Stimulated activated CD4-positive, alpha-beta T cell treated with anti-CD3 and anti-CD28 coated beads, Interleukin-15, amount 100 ng/mL, for 24 hours (primary cell): ENCODE measurements at places on chromosomes 2 and 18.
A peak's percentile ranks its signal among the peaks of the same experiment; 100 is the strongest.

GRCh38 chr2:149739171-149739882, 151.8 kb upstream of the MMADHC start:
- DNase-seq, result no peak

DNA sequence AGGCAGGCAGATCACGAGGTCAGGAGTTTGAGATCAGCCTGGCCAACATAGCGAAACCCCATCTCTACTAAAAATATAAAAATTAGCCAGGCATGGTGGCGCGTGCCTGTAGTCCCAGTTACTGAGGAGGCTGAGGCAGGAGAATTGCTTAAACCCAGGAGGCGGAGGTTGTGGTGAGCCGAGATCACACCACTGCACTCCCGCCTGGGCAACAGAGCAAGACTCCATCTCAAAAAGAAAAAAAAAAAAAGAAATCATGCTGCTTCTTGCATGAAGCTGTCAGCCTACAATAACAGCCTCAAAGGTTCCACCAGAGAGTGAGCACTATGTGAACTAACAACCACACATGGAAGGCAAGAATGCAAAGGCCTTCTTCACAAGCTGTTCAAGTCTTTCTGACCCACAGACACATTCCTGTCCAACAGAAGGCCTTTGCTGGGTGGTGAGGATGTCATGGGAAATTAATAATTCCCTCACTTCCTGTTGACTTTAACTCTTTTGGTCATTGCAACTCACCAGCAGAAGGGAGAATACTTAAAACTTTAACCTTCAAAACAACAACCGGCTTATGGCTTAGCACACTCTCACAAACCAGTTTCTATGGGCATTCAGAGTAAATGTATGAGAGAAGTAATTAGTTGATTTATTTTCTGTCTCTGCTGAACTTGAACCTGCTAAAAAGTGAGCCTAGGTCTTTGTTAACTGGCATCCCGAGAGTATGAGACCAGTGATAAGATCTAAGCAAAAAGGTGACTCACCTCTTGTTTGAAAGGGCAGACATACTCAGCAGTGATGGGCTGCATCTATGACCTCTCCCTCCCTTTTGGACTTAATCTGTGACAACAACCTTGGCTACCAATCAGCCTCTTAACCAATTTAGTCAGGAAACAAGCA, 11.8 kb downstream of the PLEKHM3 start:
- DNase-seq, result no peak

- no peak for DNase-seq
These were observed at the start of gene SULT1C3 for GRCh38 chr2:108239786-108240185. SULT1C3 (plus strand) TSS chr2:108239968; CDS start chr2:108247195, 7,227 bp downstream.

DNA sequence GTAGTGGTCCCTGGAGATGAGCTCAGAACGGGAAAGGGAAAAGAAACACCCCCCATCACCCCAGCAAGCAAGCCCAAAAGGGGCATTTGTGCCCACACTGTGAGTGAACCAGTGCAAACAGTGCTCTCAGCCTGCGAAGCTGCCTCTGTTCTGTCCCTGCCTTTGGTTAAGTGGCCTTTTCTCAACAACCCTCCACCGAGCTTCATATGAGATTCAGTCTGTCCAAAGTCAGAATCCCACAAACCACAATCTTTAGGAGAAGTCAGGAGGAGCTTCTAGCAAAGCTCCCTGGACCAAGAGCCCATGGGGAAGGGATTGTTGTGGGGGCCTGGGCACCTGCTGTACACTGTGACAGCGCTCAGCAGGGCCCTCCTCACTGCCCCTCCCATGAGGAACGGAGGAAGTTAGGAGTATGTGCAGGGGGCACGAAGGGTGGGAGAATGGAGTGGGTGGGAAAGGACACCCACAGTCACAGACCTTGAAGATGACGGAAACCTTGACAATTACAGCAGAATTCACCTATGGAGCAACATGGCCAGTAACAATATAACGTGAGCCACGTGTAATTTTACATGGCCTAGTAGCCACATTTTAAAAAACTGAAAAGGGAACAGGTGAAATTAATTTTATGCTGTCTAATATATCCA, 119.5 kb downstream of the SMAD7 start:
- no peak for DNase-seq

- DNase-seq, result no peak
These were observed 36.4 kb upstream of the PCBP1 start for GRCh38 chr2:70050631-70051425.

DNA sequence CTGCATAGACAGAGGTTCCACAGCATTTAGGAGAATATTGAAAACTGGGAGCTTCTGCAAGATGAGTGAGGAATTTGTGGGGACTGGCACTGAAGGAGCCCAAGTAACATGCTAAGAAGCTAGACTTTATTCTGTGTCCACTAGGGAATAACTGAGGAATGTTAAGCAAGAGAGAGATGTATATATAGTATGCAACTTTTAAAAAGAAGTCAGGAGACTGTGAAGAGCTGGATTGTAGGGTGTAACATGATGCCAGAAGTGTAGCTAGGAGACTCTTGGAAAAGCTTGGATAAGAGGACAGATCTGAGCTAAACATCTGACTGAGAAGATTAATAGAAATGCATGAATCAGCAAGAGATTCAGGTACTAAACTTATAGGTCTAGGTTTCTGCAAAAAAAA, 270.6 kb upstream of the MMADHC start:
- no peak for DNase-seq

- DNase-seq, result no peak
These were observed 659.0 kb upstream of the CDH7 start for GRCh38 chr18:65091744-65092329.

- no peak for DNase-seq
These were observed 88.7 kb downstream of the ACVR1 start for GRCh38 chr2:157787364-157787938.

GRCh38 chr2:19819097-19820065, 82.4 kb downstream of the TTC32 start:
- DNase-seq, result no peak

- no peak for DNase-seq
These were observed 40.2 kb downstream of the ONECUT2 start for GRCh38 chr18:57475408-57475807.

DNA sequence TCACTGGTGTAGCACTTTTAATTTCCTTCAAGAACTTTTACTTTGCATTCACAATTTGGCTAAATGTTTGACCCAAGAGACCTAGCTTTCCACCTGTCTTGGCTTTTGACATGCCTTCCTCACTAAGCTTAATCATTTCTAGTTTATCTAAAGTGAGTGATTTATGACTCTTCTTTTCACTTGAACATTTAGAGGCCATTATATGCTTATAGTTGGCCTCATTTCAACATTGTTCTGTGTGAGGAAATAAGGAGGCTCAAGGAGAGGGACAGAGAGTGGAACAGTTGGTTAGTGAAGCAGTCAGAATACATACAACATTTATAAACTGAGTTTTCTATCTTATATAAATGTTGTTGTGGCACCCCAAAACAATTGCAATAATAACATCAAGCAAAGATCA, 489.3 kb upstream of the CDH2 start:
- no peak for DNase-seq

DNA sequence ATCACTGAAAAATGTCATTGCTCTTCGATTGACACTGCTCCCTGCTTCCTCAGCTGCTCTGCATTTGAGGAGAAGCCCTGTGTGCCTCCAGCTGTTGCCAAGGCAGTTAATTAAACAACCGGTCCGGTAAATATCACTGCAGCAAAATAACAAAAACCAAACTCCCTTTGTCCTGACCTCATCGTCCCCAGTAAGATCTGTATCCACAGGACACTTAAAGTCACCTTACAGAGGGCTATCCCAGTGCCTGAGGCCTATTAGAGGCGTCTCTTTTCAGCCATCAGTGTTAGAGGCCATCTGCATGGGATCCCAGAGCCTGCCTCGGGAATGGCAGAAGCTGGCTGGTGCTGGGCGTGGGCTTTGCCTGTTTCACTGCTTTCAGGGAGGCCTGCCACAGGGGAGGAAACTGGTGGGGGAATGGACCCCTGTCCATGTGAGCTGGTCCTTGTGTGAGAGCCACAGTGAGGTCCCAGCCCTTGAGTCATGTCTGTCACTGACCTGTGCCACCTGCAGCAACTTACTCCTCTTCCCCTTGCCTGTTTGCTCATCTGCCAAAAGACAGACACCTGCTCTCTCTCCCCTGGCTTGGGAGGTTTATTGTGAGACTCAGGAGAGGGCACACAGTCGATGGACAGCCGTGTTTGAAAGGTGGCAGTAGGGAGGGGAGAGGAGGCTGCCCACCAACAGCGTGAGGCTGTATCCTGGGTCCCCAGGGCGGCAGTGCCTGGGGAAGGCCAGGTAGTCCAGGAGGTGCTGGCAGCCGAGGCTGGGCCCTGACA, 117.7 kb upstream of the MCFD2 start:
- no peak for DNase-seq

DNA sequence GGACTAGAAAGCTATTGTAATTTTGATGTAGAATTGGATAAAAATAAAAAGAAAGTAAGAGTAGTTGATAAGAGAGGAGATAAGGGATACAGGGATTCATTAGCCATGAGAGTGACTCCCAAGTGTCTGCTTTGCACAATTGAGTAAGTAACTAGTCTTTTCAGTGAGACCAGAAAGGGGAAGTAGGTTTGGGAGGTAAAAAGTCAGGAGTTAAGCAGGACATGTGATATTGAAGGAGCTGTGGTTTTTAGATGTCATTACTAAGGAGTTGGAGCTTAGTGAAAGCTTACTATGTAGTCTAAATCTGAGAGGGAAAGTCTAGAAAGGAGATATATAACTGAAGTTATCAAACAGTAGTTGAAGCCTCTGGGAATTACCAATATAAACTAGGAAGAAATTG, 93.4 kb downstream of the SLC5A7 start:
- no peak for DNase-seq

GRCh38 chr2:242032780-242033656, 163.5 kb downstream of the RTP5 start:
- DNase-seq, result no peak

- DNase-seq, result peak; percentile 36
These were observed 143.3 kb downstream of the HDAC4 start for GRCh38 chr2:239257511-239257937.

DNA sequence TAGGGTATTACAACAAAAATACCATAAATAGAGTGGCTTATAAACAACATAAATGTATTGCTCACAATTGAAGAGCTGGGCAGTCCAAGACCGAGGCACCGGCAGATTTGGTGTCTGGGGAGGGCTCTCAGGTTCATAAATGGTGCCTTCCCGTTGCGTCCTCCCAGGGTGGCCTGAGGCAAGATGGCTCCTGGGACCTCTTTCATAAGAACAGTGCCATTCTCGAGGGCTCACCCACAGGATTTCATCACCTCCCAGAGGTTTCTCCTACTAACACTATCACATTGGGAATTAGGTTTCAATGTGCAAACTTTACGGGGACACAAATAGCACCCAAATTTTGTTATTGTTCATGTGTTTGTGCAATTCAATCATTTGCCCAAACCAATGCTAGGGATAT, 793.5 kb upstream of the HS6ST1 start:
- DNase-seq, result no peak

- no peak for DNase-seq
These were observed 1.5 kb downstream of the ACSL3 start for GRCh38 chr2:222862106-222862908.

GRCh38 chr2:170975127-170975942, 46.3 kb downstream of the GORASP2 start:
- no peak for DNase-seq

- peak; percentile 57 for DNase-seq
These were observed 57.0 kb downstream of the COA5 start for GRCh38 chr2:98551316-98551715.

DNA sequence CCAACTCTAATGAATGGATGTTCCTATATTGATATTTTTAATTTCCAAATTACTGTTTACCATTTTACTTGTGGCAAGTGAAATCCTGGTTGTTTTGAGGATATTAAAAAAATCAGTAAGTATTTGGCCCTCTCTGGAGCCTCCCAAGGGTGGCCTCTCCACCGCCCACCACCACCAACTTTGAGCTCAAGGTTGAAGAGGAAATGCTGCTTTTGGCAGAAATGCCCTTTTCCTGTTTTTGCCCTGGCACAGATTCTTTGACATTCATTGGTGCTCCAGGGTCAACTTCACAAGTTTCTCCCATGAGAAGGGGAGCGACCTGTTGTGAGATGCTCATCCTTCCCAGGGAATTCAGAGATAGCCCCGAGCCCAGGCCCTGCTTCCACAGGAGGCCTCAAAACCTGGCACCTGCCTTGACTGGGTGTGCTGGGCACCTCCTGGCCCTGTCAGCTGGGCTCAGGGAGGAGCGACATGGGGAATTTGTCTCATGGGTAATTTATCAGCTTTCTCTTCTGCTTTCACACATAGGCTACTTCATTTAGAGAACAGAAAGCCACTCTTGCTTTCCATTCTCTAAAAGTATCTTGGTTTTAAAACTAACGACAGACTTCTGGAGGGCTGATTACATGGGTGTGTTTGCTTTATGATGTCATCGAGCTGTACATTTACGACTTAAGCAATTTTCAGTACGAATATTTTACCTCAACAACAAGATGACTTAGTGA, 6.9 kb downstream of the CD8A start:
- DNase-seq, result no peak

DNA sequence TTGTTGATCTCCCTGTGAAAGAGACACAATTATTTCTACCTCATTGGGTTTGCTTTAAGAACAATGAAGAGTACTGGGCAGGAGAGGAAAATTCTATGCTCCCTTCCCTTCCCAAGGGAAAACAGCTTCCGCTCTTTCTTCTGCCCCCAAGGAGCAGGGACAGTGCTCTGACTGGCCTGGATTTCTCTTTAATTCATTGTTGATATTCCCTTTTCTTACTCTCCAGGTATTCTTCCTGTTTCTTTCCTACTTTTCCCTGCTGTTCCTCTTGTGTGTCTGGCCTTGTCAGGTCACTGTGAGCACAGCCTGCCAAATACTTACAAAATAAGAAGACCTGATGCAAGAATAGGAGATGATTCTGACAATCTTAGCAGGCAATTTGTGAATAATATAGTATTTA, 49.6 kb upstream of the SPAG16 start:
- DNase-seq, result no peak

DNA sequence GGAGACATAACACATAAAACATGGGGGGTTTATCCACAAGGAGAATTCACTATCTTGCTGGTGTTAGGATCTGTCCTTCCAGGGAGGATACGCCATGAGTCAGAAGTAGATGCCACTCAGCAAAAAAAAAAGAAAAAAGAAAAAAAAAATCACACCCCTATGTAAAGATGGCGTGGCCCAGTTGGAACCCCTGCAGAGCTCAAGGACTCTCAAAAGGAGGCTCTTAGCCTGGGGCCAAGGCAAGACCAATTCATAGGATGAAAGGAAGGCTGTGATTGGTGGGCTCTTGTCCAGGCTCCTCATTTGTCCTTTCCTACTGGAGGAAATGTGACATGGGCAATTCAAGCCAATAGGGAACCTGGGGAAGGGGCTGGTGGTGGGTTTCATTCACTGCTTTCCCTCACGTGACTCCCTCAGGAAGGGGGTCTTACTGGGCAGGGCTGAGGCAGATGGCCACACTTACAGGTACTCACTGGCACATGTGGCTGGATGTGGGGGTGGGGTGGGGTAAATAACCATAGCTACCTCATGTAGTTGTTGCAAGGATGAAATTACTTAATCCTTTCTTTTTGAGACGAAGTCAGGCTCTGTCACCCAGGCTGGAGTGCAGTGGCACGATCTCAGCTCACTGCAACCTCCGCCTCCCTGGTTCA, 38.7 kb upstream of the HAAO start:
- no peak for DNase-seq

- DNase-seq, result peak; percentile 67
These were observed 16.8 kb upstream of the TMEM131 start for GRCh38 chr2:98012561-98012991.

GRCh38 chr2:223930103-223930976, 14.8 kb downstream of the WDFY1 start:
- DNase-seq, result no peak
